ENCODE measurements at places on chromosomes 13 and 19.
A peak's percentile ranks its signal among the peaks of the same experiment; 100 is the strongest.

GRCh38 chr13:25268561-25268960, 18.7 kb downstream of the MTMR6 start:
- DNase-seq: no peak

DNA sequence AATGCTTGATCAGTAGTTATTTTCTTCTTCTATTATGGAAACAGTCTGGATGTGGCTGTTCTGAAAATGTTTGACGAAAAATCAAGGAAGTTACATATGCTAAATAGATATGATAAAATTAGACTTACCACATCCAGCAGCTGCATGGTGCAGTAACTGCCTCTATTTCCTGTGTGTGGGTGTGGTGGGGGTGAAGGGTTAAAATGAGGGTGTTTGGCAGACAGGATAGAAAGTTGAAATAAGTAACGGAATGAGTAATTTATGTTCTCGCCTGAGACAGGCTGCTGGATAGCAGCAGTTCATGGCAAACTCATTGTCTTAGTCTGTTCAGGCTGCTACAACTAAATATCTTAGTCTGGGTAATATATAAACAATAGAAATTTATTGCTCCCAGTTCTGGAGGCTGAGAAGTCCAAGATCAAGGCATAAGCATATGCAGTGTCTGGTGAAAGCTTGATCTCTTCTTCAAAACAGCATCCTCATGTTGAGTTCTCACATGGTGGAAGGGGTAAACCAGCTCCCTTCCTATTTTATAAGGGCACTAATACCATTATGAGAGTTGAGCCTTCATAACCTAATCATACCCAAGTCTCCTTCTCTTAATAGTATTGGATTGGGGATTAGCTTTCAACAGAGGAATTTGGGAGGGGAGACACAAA, 1248.9 kb downstream of the SLITRK5 start:
- peak; percentile 51 for DNase-seq

DNA sequence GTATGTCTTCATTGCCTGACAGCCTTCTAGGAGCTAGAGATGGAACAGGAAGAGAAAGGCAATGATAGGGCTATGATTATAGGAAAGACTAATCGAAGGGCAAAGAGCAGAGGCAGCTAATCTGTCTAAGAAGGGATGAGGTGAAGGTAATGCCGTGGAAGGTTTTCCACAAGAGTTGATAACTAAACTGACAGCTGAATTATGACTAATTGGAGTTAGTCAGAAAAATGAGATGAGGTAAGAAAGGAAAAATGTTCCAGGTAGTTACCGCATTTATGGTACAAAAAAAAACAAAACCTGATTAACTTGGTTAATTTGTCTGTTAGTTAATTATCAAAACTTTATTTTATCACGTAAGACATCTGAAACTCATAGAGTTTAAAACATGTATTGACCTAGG, 260.3 kb downstream of the SLITRK6 start:
- DNase-seq: no peak

GRCh38 chr19:44682807-44683206, 11.5 kb downstream of the CEACAM19 start:
- no peak for DNase-seq

DNA sequence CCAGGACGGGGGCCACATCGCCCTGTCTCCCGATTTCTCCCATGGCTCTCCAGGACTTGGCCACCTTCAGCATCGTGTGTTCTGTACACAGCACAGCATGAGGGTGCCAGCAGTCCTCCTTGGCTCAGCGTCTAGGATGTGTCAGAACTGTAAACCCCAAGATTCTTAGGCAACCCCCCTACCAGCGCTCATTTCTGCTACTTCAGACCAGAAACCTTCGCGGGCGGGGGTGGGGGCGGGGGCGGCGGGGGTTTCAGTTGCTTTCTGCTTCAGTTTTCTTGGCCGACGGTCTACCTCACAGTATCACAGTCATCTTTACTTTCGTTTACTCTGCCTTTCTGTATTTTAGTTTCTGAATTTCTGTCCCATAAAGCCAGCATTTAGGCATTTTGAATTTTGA, 82.4 kb downstream of the GGACT start:
- peak; percentile 69 for DNase-seq

- DNase-seq: no peak
Measured at GRCh38 chr13:73767191-73767741, 366.9 kb downstream of the KLF12 start.

DNA sequence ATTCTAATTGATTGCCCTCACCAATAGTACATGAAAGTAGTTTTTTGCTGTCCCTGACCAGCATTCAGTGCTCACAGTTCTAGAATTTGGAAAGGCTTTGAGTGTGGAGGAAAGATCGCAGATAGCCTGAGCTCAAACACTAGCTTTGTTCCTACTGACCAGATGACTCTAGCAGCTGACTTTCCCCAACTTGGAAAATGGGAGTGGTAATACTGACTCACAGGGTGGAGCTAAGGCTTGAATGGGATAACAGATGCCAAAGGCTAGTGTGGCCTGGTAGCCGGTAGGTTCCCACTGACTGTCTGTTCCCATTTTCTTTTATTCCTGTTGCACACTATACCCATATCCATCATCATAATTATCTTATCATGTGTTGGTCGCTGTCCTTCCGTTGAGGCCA, 3.7 kb downstream of the ZSCAN22 start:
- no peak for DNase-seq

DNA sequence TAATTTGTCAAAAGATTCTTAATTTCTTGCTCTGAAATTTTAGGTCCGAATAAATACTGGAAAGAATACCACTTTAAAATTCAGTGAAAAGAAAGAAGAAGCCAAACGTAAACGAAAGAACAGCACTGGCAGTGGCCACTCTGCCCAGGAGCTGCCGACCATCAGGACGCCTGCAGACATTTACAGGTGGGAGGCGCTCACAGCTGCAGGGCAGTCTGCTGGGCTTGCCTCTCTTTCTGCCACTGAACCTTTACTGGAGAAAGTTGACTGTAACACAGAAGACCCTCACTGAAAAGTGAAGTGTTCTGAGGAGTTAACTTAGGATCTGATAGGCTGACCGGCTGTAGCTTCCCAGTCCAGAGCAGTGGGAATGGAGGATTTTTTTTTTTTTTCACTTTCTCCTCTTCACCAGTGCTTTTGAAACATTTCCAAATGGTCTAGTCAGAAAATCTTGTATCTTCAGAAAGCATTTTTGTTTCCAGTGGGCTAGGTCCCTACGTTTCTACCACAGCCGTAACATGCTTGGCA, 69.1 kb downstream of the URI1 start:
- no peak for DNase-seq

DNA sequence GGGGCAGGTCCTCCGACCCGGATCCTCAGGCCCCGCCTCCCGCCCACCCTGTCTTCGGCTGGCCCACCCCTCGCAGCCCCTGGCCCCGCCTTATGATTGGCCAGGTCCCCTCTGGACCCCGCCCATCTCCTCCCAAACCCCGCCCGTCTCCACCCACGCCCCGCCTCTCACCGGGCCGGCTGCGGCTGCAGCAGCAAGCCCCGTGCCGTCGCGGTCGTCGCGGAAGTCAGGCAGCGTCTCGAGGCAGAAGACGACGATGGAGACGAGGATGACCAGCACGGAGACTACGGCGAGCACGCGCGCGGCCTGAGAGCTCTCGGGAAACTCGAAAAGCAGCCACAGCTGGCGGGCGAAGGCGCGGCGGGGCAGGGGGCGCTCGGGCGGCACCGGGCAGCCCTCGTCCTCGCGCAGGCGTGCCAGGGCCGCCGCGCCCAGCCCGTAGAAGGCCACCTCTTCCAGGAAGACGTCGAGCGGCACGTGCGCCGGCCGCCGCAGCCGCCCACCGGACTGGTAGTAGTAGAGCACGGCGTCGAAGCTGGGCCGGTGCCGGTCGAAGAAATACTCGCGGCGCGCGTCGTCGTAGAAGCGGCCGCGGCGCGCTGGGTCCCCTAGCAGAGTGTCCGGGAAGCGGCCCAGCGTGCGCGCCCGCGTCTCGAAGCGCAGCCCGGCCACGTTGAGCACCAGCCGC, 495 bp downstream of the KCNA7 start:
- DNase-seq: peak; percentile 42

GRCh38 chr19:13781547-13781946, 7.3 kb downstream of the C19orf53 start:
- peak; percentile 44 for DNase-seq

GRCh38 chr19:14471436-14472187, 3.5 kb downstream of the PTGER1 start:
- DNase-seq: no peak

DNA sequence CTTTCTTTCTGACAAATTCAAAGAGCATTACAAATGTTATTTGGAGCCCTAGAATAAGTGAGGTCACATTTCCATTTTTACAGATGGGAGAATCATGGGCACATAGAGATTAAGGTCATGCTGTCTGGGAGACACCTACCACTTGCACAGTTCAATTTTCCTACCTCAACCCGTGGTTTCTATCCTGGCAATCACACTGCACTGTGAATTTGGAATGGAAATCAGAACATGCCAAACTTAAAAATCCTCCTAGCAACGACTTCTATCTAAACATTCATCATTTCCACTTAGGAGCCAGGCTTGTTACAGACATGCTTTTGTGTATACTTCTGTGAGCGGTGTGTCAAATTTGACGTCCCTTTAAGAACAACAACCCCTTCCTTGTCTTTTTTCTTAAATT, 251.5 kb downstream of the DNAJC15 start:
- DNase-seq: no peak

DNA sequence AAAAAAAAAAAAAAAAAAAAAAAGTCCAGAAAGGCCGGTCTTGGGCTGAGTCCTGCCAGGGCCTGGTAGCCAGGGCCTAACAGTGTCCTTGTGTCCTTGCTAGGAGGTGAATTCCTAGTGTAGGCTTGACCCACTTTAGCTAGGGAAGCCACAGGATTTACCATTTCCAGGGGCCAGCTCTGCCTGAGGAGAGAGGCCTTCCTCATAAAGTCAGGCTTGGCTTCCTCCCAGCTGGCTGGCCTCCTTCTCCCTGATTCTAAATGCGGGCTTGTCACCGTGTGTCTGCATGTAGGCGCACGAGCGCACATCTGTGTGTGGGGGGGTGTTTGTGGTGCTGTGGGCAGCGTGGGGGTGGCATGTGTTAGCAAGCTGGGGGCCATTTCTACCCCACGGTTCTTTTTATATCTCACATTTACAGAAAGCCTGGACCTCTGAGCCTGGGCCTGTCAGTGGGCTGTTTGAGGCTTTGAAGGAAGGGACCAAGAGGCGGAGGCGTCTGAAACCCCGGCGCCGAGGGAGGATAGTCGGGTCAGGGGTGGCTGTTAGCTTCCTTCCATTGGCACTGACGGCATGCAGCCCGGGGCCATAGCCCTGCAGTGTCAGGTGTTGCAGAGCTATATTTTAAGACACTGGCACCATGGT, 31.7 kb downstream of the IER2 start:
- DNase-seq: peak; percentile 46

- DNase-seq: no peak
Measured at GRCh38 chr13:94140511-94140910, 339.0 kb downstream of the DCT start.

- no peak for DNase-seq
Measured at GRCh38 chr19:38293281-38293680, 10.8 kb upstream of the C19orf33 start.

- DNase-seq: no peak
Measured at GRCh38 chr13:28237944-28238343, 99.6 kb downstream of the PAN3 start.
